ENCODE measurements at places on chromosomes 13 and 19. TPM values are rescaled to one million over a fixed set of nuclear protein-coding genes. Genes with fewer than 3 reads are reported as not detected.

C13orf46 gene
- total RNA-seq: 10.5 TPM

CYP4F3 gene
- 0.35 TPM for total RNA-seq

- peaks cover 7% of the 10 kb centered on the region for H3K36me3 ChIP-seq
- H3K4me1 ChIP-seq: peaks cover 14% of the 10 kb centered on the region
- H3K4me3 ChIP-seq: no peak overlapping the region
- no peaks in the 10 kb centered on the region for H3K27me3 ChIP-seq
Observed at GRCh38 chr19:55672418-55672817, 2.6 kb upstream of the EPN1 start.

DNA sequence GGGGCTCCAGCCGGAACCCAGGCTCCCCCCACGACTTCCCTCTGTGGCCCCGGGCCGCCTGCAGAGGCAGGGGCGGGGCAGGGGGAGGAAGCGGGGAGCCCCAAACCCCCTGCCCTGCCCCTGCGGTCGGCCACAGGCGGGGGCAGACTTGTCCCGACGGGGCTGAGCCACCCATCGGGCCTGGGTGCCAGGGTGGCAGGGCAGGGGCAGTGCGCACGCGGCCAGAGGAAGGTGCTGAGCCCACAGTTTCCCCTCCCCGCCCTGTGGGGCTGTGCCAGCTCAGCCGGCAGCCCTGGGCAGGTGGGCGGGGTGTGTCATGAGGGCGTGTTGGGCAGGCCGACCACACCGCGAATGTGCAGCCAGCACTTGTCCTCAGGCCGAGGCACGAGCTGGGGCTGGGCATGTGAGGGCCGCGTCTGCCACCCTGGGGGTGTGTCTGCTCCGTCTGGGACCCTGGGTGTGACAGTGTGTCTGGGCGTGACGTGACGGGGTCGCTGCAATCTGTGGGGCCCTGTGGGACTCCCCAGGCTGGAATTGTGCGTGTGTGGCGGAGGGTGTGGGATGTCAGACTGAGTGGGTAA is 17.7 kb downstream of the CCDC97 start:
- H3K27ac ChIP-seq: peak overlapping the region; percentile 76
- H3K4me1 ChIP-seq: peaks cover 23% of the 10 kb centered on the region
- peak; percentile 83 for DNase-seq
- H3K27me3 ChIP-seq: no peaks in the 10 kb centered on the region
- no peaks in the 10 kb centered on the region for H3K36me3 ChIP-seq
- H3K4me3 ChIP-seq: peak overlapping the region; percentile 48

DNA sequence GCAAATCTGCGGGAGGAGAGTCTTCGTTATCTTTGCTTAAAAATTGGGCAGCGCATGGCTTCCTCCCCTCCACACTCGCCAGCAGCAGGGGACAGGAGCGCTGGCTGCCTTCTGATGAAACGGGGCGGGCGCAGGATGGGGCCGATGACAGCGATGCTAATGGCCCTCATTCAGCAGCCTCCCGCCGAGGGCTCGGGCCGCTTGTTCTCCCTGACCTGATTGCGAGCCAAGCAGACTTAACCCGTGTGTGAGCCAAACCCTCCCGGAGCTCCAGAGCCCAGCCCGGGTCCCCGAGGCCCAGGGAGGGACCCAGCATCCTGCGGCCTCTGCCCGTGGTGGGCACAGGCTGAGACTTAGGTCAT is 90.3 kb downstream of the KDM4B start:
- no peaks in the 10 kb centered on the region for H3K36me3 ChIP-seq
- no peaks in the 10 kb centered on the region for H3K27me3 ChIP-seq
- no peak overlapping the region for H3K4me3 ChIP-seq
- no peaks in the 10 kb centered on the region for H3K4me1 ChIP-seq

DNA sequence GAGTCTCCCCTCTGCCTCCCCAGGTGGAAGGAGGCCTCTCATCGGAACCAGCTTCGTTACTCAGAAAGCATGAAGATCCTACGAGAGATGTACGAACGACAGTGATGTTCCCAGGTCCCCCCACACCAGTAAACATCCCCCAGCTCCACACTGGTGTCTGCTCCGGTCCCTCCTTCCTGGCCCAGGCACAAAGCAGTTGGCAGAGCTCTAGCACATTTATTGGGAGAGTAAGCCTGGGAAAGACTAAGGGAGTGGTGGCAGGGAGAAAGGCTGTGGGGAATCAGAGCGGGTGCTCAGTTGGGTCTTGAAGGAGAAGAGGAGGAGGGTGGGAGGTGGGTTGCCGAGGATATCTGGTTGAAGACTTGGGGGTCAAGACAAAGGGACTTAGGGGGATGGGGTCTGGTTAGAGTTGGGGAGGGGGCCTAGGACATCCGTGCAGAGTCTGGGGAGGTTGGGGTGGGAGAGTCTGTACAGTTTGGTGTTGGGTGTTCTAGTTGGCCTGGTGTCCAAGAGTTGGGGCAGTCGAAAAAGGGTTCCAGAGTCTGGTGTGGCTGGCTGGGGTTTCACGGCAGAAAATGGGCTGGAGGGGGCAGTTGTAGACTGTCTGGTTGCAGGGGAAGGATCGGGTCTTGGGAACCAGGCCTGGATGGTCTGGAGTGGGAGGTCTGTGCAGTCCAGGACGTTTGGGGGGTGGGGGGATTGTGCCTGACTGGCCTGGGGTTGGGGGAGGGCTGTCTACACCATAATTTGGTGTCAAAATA is 2.3 kb downstream of the HSPB6 start:
- no peaks in the 10 kb centered on the region for H3K27me3 ChIP-seq
- no peaks in the 10 kb centered on the region for H3K4me1 ChIP-seq
- H3K36me3 ChIP-seq: peaks cover 4% of the 10 kb centered on the region
- no peak for DNase-seq

GRCh38 chr19:10624585-10624984 is 768 bp upstream of the SLC44A2 start:
- peak overlapping the region; percentile 81 for H3K4me3 ChIP-seq
- peaks cover 10% of the 10 kb centered on the region for H3K4me1 ChIP-seq
- DNase-seq: no peak
- peak overlapping the region; percentile 91 for H3K27ac ChIP-seq
- H3K27me3 ChIP-seq: no peaks in the 10 kb centered on the region
- no peaks in the 10 kb centered on the region for H3K36me3 ChIP-seq

GRCh38 chr19:6229951-6230712 is 49.6 kb downstream of the MLLT1 start:
- no peak overlapping the region for H3K4me3 ChIP-seq
- H3K4me1 ChIP-seq: peaks cover 16% of the 10 kb centered on the region
- no peaks in the 10 kb centered on the region for H3K27me3 ChIP-seq
- no peak overlapping the region for H3K27ac ChIP-seq
- H3K36me3 ChIP-seq: no peaks in the 10 kb centered on the region

GRCh38 chr19:2490659-2491058 is 14.7 kb downstream of the GADD45B start:
- no peak overlapping the region for H3K4me3 ChIP-seq
- H3K27ac ChIP-seq: peak overlapping the region; percentile 15
- no peak for DNase-seq
- H3K4me1 ChIP-seq: peaks cover 3% of the 10 kb centered on the region

DNA sequence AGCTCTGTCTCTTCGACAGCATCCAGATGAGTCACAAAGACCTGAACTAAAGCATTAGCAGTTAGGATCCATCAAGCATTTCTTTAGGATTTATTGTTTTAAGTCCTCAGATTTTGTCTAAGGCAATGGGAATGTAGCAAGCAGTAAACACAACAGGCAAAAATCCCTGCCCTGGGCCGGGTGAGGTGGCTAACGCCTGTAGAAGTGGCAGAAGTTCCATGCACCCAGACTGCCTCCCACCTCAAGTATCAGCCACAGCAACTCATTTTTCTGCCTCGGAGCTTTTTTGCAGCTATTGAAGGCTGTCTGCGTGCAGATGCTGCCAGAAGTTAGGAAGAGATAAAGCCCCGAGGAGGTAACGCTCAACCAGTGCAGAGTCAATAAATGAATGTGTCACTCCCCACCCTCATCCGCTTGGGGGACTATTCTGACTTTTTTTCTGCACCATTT is 47.1 kb upstream of the MRI1 start:
- no peaks in the 10 kb centered on the region for H3K4me1 ChIP-seq
- no peak overlapping the region for H3K4me3 ChIP-seq
- H3K27me3 ChIP-seq: no peaks in the 10 kb centered on the region
- no peak overlapping the region for H3K27ac ChIP-seq
